Fibroblast of mammary gland (primary cell): ENCODE measurements at places on chromosomes 3 and 15.

DNA sequence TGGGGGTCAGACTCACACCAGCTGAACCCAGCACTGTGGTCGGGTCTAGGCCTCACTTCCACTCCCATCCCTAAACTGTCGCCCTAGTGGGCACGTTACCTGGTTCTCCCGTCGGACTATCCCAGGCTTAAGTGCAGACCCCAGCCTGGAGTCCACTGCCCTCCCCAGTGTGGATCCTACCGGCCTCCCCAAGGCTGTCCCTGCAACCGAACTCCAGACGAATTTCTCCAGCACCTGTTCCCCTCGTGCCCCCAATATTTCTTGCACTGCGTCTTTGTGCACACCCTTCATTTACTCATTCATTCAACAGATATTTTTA is 26.5 kb downstream of the SLC41A3 start:
- DNase-seq, result no peak

GRCh38 chr15:43104426-43104825 is 1.4 kb downstream of the UBR1 start:
- DNase-seq, result peak; percentile 10

DNA sequence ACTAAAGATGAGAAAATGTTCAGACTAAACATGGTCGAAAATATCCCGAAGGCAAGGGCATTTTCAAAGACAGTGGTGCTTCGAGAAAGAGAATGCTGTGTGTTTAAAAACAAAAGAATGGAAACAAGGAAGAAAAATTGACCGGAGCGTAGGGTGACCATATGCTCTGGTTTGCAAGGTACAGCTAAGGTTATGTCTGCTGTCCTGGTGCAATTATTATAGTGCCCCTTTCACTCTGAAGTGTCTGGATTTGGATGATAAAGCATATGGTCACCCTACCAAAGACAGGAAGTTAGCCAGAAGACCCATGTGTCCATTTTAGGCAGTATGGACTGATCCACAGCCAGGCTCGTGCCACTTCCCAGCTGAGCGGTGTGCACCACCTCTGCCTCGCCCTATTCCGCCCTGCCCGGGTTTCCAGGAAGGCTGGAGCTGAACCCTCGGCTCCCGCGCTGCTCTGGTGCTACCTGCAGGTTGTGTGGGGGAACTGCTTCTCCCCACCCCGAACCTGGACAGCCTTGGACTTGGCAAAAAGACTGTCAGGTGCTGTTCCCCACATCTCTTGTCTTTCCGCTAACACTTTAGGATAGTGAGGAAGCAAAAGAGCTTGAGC is 25.2 kb downstream of the GOLGA6D start:
- peak; percentile 17 for DNase-seq

GRCh38 chr3:184380185-184380626 is 352 bp downstream of the CHRD start:
- peak; percentile 30 for DNase-seq

DNA sequence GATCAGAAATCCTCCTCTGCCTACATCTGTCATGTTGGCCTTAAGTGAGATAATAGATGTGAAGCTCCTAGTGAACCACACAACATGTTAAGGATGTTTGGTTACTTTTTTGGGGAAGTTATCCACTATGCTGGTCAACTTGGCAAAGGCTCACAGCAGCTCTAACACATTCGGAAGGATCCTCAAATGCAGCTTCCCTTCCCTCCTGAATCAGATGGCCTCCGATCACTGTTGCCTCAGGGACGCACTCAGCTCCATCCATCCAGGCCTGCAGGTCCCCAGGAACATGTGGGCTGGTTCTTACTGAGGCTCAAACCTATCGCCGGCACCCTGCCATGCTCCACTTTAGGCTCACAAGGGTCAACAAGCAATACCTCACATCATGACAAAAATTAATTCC is 67.9 kb downstream of the CORO2B start:
- no peak for DNase-seq

- DNase-seq, result no peak
Measured at GRCh38 chr15:67836955-67837354, 2.9 kb downstream of the RNU6-1 start.

DNA sequence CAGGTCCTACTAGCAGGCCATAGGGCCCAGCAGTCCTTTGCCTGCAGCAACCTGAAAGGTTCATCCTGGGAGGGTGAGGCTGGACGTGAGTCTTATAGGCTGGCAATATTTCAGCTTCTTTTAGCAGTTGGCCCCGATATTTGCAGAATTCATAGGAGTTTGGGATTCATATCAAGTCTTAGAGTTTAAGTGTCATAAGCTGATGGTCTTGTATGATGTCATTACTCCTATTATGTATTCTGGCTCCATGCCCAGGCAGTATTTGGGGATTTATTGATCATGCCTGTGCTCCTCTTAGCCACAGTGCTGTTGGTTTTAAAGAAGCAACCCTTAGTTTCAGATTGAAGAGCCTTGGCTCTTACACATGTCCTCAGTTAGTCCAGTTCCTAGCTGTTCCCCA is 41.3 kb upstream of the POLR2M start:
- no peak for DNase-seq

DNA sequence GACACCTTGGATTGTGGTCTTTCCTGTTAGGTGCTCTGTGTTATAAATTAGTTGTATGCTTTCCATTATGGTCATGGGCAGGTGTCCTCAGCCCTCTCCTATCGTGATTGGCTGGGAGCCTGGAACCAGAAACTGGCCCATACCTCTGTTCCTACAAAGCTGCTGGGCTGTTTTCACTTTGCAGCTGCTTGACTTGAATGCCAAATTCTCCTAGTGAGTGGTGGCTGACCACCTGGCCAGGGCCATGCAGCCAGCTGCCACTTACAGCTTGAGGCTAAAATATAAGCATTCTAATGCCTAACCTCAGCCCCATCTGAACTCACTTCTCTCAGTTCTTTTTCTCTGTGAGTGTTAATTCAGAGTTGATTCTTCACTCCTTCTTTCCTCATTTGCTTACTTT is 239.3 kb upstream of the GBE1 start:
- no peak for DNase-seq
